ENCODE measurements at places on chromosomes 4 and X.

- no peak for DNase-seq
Measured at GRCh38 chr4:185567381-185568376, 32.4 kb upstream of the PDLIM3 start.

- DNase-seq, result no peak
Measured at GRCh38 chrX:1659664-1660461, 45.0 kb downstream of the ASMT start.

DNA sequence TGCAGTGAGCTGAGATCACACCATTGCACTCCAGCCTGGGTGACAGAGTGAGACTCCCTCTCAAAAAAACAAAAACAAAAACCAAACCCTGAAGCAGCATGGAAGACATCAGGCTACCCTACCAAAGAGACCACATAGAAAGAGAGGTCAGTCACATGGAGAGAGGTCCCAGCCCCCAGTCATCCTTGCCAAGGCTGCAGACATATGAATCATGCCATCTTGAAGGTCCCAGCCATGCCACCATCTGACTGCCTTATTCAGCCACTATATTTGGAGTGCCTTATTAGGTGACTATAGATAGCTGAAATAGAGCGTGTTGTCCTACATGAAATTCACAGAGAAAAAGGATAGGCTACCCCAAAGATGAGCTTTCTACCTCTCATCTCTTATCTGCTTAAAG is 48.2 kb downstream of the SPINK2 start:
- no peak for DNase-seq

DNA sequence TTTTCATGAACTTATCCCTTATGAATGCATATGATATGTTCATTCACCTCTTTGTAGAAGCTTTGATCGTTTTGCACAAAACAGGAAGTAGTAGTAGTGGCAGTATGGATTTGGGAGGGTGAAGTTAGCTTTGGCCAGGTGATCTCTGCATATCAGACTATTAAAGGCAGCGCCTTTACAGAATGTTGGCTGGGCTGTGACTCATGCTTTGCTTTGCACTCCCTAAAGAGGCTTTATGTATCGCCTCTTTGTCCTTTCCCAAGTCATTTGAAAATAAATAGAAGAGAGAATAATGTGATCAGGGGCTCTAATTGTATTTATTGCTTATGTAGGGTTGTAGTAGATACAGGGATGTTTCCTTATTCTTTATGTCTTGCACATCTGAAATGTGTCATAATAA is 50.4 kb downstream of the SHROOM3 start:
- peak; percentile 29 for DNase-seq

DNA sequence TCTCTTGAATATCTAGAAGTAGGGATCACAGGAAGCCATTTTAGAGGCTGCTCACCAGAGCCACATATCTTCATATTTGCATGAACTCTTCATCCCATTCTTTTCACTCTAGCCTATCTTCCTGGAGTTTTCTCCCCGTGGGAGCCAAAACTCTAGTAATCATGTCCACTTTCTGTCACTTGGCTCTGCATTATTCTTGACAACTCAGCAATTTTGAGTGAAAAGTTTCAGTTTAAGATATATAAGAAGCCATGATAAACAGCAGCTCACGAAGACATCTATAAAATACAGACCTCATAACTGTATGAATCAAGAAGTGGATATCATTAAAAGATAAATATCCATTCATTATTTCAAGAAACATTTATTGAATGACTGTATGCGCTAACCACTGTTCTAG is 79.1 kb upstream of the NR0B1 start:
- no peak for DNase-seq

GRCh38 chr4:183345261-183345660 is 23.0 kb upstream of the CLDN24 start:
- no peak for DNase-seq

DNA sequence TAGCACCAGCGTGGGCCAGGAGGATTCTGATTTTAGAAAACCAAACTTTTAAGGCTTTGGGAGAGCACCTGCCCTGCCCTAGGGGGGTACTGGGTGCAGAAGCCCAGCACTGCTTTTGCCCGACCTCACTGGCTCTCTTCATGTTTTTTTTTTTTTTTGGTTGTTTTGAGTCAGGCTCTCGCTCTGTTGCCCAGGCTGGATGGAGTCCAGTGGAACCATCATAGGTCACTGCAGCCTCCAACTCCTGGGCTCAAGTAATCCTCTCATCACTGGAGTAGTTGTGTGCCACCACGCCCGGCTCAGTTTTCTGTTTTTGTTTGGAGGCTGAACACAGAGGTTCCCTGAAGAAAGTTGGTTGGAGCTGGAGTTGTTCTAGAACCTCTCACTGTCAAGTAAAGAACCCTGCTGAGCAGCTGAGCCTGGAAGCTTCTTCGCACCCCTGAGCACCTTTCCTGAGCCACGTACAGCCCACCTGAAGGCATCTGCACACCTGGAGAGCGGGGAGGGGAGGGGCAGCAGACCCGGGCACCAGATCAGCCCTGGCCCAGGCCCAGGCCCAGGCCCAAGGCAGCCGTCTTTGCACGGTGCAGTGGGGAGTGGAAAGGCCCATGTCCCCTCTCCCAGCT is 49.5 kb downstream of the SHROOM2 start:
- DNase-seq, result no peak

DNA sequence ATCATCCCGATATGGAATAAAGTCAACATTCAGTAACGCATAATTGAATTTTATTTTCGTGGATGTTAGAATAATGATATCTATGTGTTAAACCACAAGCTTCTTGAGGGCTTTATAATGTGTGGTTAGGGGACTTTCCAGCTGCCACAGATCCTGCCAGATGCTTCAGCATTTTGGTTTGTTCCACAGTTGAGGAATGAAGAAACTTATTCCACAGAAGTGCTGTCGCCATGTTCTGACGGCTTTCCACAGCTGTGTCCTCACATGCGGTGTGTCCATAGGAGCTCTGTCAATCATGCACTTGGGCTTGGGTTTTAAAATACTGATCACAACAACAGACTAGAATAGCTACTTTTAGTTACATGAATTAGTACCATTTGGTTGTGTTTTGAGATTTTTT is 411.9 kb downstream of the TRIML1 start:
- DNase-seq, result no peak

DNA sequence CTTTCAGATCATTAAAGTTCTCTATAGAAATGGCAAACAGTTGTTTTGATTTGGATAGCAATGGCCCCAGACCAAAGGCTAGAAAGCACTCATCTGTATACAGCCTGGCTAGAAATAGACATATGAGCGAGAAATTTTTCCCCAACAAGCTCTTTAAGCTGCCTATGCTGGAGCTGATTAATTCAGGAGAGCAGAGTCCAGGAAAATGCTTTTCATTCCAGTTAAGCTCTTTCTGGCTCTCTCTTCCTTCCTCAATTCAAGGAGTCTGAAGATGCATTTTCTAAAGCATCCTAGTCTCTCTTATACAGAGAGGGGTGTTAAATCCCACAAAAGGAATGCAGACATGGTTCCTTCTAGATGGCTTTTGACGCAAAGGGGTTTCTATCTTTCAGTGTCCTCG is 141.7 kb upstream of the RAI2 start:
- DNase-seq, result no peak

GRCh38 chr4:26576231-26576739 is 7.6 kb upstream of the TBC1D19 start:
- DNase-seq, result no peak

- DNase-seq, result no peak
Measured at GRCh38 chr4:58561170-58561569, 1451.0 kb upstream of the IGFBP7 start.

DNA sequence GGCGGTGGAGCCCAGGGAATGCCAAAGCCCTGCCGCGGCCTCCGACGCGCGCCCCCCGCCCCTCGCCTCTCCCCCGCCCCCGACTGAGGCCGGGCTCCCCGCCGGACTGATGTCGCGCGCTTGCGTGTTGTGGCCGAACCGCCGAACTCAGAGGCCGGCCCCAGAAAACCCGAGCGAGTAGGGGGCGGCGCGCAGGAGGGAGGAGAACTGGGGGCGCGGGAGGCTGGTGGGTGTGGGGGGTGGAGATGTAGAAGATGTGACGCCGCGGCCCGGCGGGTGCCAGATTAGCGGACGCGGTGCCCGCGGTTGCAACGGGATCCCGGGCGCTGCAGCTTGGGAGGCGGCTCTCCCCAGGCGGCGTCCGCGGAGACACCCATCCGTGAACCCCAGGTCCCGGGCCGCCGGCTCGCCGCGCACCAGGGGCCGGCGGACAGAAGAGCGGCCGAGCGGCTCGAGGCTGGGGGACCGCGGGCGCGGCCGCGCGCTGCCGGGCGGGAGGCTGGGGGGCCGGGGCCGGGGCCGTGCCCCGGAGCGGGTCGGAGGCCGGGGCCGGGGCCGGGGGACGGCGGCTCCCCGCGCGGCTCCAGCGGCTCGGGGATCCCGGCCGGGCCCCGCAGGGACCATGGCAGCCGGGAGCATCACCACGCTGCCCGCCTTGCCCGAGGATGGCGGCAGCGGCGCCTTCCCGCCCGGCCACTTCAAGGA is at the start of gene FGF2:
Gene FGF2, plus strand, starts transcription at position 279 of the 705 bp plus-strand sequence. Its CDS starts 344 bp downstream, at position 623.
- peak; percentile 22 for DNase-seq

DNA sequence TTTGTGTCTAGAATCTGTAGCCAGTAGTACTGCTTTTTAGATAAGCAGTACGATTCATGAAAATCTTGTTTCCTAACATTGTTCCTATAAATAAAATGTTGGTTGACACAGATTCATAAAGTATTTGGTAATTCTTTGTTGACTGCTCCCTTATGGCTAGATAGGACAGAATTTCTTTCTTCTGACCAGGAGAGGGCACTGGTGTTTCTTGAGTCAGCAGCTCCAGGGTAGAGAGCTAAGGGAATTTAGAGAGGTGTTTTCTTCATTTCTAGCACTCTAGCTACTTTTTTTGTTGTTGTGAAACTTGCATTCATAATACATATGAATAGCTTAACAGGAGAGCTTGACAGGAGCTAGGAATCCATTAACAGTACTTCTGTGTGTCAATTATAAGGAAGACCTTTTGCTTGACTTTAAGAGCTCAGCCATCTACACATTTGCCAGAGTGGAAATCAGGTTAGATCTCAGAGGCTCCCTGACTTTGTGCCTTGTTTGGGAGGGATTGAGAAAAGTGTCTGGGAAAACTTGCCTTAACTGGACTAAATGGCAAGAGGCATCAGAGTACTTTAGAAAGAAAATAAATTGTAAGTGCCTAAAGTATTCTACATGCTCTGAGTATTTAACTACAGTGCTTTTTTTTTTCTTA is 756.1 kb downstream of the SH3BGRL start:
- DNase-seq, result peak; percentile 68

- DNase-seq, result no peak
Measured at GRCh38 chr4:87141428-87141827, 79.0 kb downstream of the KLHL8 start.

DNA sequence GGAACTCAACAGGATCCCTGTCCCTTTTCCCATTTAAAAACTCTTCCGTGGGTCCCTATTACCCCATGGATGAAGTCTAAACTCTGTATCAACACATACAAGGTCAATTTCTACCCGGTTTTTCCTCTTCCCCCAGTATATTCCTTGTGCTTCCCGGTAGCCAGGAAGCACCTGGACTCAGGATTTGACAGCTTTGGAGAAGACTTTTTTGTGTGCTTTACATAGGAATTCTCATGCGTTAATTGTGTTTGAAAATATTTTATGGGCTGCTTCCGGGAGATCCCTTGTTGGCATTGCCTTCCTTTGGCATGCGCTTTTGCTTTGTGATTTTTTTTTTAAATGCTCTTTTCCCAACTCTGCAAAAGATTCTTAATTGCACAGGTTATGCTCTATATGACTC is 7.2 kb downstream of the SMS start:
- DNase-seq, result no peak

DNA sequence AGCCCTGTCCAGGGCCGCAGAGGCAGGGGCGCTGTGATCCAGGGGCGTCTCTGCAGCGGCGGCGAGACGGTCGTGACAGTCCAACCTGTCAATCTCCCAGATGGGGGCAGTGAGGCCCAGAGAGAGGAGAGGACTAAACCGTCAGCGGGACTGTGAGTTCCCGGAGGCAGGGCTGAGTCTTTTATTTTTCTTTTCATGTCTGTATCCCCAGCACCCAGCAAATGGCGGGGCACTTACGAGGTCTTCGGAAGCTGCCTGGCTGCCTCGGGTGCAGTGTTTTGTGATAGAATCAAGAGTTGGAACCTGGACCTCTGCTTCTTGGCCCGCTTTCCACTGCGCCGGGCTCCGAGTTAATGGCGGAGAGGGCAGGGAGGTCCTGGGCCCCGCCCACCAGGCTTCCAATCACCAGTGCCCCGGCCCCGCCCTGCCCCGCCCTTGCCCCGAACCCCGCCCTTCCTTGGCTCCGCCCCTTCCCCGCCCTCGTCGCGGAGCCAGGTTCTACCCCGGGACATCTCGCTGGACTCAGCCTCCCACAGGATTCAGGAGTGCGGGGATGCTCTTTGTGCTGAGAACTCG is 35.3 kb upstream of the GRPEL1 start:
- peak; percentile 80 for DNase-seq
